ENCODE measurements at places on chromosomes 5 and 9.

DNA sequence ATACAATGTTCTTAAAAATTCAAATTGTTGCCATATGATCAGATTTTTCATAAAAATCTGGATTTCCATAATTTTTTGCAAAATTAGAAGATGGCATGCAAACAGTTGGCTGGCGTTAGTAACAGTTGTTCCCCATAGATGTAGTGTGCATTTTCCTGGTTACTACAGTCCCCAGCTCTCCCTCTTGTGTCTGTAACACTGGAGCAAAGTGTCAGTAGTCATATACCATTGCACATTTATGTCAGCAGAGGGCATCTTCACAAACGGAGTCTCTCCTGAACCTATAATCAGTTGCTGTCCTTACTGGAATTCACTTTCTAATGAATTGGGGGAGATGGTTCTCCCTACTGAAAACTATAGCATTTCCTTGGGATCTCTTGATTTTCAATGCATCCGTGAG lies 44.7 kb upstream of the DMAC1 start:
- peak; percentile 19 for DNase-seq

DNA sequence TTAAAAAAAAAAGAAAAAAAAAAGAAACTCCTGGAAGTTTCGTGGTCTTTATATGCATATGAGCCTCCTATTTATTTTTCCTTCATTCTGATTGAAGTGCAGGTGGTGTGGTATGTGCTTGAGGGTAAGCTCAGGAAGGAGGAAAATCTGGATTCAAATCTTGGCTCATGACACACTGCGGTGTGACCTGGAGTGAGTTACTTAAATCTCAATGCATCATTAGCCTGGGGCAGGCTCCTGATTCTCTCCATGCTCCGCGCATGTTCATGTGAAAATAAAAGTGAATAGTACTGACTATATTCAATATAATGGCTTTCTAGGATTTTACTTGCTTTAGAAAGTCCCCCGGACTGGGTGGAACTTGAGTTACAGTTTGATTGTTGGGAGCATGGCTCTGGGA lies 35.6 kb downstream of the PTTG1 start:
- no peak for DNase-seq

GRCh38 chr9:93240891-93241334 lies 57.0 kb downstream of the WNK2 start:
- DNase-seq, result no peak

DNA sequence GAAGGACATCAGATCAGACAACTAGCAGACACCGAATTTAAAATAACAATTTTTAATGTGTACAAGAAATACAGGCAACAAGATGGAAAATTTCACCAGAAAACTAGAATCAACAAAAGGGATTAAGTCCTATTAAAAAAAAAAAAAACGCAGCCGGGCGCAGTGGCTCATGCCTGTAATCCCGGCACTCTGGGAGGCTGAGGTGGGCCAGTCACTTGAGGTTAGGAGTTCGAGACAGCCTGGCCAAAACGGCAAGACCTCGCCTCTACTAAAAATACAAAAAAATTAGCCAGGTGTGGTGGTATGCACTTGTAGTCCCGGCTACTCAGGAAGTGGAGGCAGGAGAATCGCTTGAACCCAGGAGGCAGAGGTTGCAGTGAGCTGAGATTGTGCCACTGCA lies 64.3 kb upstream of the UBAC1 start:
- DNase-seq, result no peak

GRCh38 chr9:87180841-87181240 lies 233.5 kb upstream of the GAS1 start:
- DNase-seq, result peak; percentile 54
